Stimulated activated memory B cell treated with anti-CD40 and anti-IgM and Interleukin-4, amounts not matched to agents 10 μg/mL and 1 μg/mL and 100 μg/mL, for 72 hours (primary cell): ENCODE measurements at places on chromosomes 12 and 14.
A peak's percentile ranks its signal among the peaks of the same experiment; 100 is the strongest.

GRCh38 chr12:93682846-93683261, 5.7 kb downstream of the CRADD start:
- no peaks in the 10 kb centered on the region for H3K27me3 ChIP-seq
- no peak for ATAC-seq
- no peak overlapping the region for H3K27ac ChIP-seq
- peaks cover 29% of the 10 kb centered on the region for H3K36me3 ChIP-seq

GRCh38 chr12:130484221-130484620, 146.5 kb downstream of the PIWIL1 start:
- no peaks in the 10 kb centered on the region for H3K36me3 ChIP-seq
- no peak overlapping the region for H3K27ac ChIP-seq
- H3K27me3 ChIP-seq = peaks cover 9% of the 10 kb centered on the region
- ATAC-seq = no peak
- no peaks in the 10 kb centered on the region for H3K4me1 ChIP-seq

DNA sequence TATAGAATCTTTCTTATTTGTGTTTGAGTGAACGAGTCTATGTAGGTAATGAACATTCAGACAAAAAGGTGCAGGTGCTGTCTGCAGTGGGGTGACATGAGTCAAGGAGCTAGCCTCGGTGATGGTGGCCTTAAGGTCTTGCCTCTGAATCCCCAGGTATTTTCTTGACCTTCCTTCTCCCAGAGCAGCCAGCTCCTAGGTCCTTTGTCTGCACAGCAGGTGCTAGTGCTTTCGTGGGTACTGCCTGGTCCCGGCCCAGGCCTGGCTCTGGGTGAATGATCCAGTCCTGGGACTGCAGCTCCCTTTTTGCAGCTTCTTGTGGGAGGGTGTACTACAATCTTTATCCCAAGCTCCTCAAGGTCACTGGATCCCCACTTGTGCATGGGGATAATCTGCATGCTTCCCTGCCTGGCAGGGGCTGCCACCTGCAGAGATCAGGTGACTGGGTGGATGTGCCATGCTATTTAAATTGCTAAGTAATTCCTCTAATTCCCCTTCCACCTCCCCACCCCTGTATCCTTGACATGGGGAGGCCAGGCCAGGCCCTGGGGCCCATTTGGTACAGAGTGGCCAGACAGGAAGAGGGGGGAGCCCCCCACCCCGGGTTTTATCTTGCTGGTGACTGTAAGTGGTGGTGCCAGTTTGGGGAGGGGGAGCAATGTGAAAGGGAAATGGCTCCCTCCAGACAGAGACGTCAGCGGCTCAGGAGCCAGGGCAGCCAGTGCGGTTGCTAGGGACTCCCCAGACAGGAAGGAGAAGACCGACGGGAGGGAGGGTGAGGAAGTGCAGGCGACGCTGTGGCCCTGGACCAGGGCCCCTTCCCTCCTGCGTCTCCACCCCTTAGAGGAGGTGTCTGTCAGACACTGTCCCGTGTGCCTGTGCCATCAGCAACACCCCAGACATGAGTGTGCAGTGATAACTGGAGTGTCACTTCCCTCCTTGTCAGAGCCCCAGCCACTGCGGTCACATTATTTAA, 6.7 kb downstream of the VASH1 start:
- ATAC-seq = peak; percentile 94
- no peaks in the 10 kb centered on the region for H3K36me3 ChIP-seq

DNA sequence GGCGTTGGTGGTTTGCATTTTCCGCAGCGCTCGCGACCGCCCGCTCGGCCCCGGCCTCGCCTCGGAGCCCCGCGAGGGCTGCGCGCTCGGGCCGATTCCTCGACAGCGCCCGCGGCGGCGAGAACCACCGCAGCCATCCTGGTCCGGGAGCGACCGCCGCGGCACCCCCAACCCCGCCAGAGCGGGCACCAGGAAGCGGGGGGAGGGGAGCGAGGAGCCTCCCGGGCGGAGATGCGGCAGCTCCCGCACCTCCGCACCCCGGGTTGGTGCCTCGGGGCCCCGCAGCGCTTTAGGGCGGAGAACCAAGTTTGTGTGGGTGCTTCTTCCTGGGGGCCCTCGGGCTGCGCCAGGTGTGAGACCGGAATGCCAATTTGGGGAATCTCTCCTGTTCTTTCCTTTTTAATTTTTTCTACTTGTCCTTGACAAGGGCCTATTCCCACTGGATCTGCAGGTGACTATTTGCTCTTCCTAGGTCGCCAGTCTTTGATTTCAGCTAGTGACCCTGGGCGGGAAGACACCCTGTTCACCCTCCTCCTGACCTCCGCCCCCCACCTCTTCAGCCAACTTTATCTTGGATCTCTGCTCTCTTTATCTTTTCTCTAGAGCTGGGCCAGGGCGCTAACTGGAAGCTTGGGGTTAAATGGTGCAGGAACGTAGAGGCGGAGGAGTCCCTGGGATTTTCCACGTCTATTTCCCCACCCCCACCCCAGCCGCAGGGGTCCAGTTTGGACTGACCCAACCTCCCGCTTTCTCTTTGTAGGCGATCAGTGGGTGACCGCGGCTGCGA, at the start of gene SOCS2:
SOCS2 (plus strand) TSS at position 751 of the 787 bp plus-strand sequence. CDS start 223 bp downstream, outside the sequence.
- H3K27me3 ChIP-seq = peaks cover 33% of the 10 kb centered on the region
- ATAC-seq = no peak
- H3K36me3 ChIP-seq = no peaks in the 10 kb centered on the region
- H3K27ac ChIP-seq = peak within 1 kb of the TSS; percentile 55
- H3K4me1 ChIP-seq = peaks cover 26% of the 10 kb centered on the region

- H3K36me3 ChIP-seq = no peaks in the 10 kb centered on the region
- peaks cover 63% of the 10 kb centered on the region for H3K27me3 ChIP-seq
- peak; percentile 49 for ATAC-seq
- peaks cover 21% of the 10 kb centered on the region for H3K4me1 ChIP-seq
- H3K4me3 ChIP-seq = peak within 1 kb of the TSS; percentile 52
Measured at GRCh38 chr14:95713596-95714371, at the start of gene TCL1A. Gene TCL1A (minus strand): TSS chr14:95714125. CDS start chr14:95714066, 59 bp downstream.

- H3K27ac ChIP-seq = no peak overlapping the region
- ATAC-seq = no peak
- no peak overlapping the region for H3K4me3 ChIP-seq
- no peaks in the 10 kb centered on the region for H3K27me3 ChIP-seq
Measured at GRCh38 chr12:92899386-92900001, 29.6 kb downstream of the EEA1 start.

DNA sequence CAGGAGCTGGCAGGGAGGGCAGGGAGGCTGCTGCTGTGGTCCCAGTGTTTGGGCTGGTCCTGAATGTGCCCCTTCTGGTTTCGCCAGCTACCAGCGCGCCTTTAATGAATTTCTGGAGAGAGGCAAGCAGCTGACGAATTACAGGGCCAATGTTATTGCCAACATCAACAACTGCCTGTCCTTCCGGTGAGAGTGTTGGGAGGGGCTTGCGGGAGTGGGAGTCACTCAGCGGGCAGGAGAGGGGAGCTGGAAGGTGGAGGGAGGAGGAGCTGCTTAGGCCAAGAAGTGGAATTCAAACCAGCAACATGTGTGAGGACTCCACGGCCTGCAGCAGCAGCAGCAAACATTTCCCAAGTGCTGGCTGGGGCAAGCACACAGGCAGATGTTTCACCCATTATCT, 7.7 kb downstream of the TNFAIP2 start:
- H3K4me3 ChIP-seq = no peak overlapping the region
- H3K36me3 ChIP-seq = peaks cover 6% of the 10 kb centered on the region
- H3K27ac ChIP-seq = no peak overlapping the region
- peaks cover 18% of the 10 kb centered on the region for H3K27me3 ChIP-seq
- no peaks in the 10 kb centered on the region for H3K4me1 ChIP-seq

DNA sequence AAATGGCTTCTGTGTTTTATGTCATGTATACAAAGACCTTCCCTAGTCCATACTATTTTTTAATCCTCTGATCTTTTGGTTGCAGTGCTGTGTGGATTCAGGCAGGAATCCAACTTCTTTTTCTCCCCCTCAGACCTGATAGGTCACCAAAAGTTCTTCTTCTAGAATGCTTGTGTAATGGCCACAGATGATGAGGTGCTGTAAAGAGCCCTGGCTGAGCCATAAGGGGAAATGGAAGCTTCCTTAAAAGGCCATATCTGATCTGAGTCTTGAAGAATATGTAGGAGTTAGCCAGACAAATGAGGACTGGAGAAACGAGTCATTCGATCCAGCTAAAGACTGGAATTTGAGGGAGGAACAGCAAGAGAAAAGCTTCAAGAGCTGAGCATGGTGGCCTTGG, 353.9 kb downstream of the PCNX1 start:
- no peak overlapping the region for H3K27ac ChIP-seq
- H3K4me3 ChIP-seq = no peak overlapping the region
- ATAC-seq = no peak
- H3K27me3 ChIP-seq = no peaks in the 10 kb centered on the region
- no peaks in the 10 kb centered on the region for H3K4me1 ChIP-seq

GRCh38 chr14:71202881-71203280, 295.6 kb downstream of the PCNX1 start:
- ATAC-seq = no peak
- H3K27me3 ChIP-seq = peaks cover 6% of the 10 kb centered on the region
- H3K27ac ChIP-seq = no peak overlapping the region
- H3K36me3 ChIP-seq = no peaks in the 10 kb centered on the region

DNA sequence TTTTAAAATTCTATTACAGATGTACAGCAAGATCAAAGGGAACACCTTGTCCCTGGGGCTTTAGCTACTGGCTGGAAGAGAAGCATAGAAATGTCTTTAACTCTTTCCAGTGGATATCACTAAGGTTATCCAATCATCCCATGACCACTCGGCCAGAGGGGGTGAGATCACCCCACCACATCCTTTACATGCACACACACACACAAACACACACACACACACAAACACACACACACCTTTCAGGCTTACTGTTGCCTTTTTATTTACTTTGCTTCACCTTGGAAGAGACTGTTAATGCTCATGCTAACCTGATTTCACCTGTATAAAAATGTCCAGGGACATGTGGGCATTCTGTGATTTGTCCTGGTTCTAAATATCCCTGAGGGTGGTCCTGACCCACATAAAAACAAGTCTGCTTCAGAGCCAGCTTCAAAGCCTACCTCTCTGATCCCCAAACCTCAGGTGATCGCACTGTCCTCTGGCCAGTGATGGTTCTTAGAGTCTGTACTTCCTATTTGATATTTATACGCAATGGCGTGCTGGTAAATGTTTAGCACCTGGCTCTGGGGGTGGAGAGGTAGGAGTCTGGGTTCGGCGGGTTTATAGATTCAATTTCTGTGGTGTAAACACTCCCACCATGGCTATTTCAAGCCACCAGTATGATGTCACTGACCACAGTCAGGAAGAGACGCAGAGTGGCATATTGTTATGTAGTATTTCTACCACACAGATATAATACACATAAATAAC, 166.1 kb upstream of the EEA1 start:
- peak overlapping the region; percentile 65 for H3K27ac ChIP-seq
- peak; percentile 88 for ATAC-seq
- no peaks in the 10 kb centered on the region for H3K27me3 ChIP-seq

GRCh38 chr14:56875104-56875675, 64.9 kb upstream of the OTX2 start:
- H3K27me3 ChIP-seq = peaks cover 10% of the 10 kb centered on the region
- H3K36me3 ChIP-seq = no peaks in the 10 kb centered on the region
- no peaks in the 10 kb centered on the region for H3K4me1 ChIP-seq
- no peak for ATAC-seq

- no peaks in the 10 kb centered on the region for H3K36me3 ChIP-seq
- no peak for ATAC-seq
- H3K27ac ChIP-seq = no peak overlapping the region
- H3K4me3 ChIP-seq = no peak overlapping the region
Measured at GRCh38 chr12:75087654-75088053, 122.0 kb downstream of the KCNC2 start.

- H3K36me3 ChIP-seq = no peaks in the 10 kb centered on the region
- ATAC-seq = no peak
- H3K27ac ChIP-seq = no peak overlapping the region
- peaks cover 80% of the 10 kb centered on the region for H3K27me3 ChIP-seq
Measured at GRCh38 chr12:131603106-131603938, 107.6 kb upstream of the SFSWAP start.

GRCh38 chr12:52230364-52231281, 2.4 kb upstream of the KRT7 start:
- H3K27ac ChIP-seq = no peak overlapping the region
- ATAC-seq = no peak
- H3K36me3 ChIP-seq = no peaks in the 10 kb centered on the region
- H3K4me3 ChIP-seq = no peak overlapping the region
- H3K27me3 ChIP-seq = peaks cover 74% of the 10 kb centered on the region
- H3K4me1 ChIP-seq = no peaks in the 10 kb centered on the region

DNA sequence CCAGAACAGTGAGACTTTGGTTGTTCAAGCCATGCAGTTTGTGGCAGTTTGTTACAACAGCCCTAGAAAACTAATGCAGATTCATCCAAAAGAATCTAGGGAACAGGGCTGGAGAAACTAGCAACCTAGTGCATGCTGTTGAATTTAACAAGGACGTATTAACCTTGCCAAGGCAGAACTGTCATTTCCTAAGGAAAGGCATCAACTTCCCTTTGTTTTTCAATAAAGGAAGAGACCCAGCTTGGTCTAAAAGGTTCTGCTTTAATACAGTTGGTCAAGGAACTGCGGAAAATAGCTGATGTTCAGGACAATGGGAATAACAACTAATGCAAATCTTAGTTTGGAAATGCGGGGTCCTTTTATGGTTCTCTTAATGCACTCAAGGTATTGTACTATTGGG, 11.5 kb downstream of the AK7 start:
- no peaks in the 10 kb centered on the region for H3K36me3 ChIP-seq
- no peak overlapping the region for H3K27ac ChIP-seq
- no peak overlapping the region for H3K4me3 ChIP-seq

GRCh38 chr12:81597928-81598604, 161.1 kb downstream of the PPFIA2 start:
- no peaks in the 10 kb centered on the region for H3K36me3 ChIP-seq
- H3K4me1 ChIP-seq = no peaks in the 10 kb centered on the region
- H3K27me3 ChIP-seq = no peaks in the 10 kb centered on the region
- no peak overlapping the region for H3K27ac ChIP-seq
- ATAC-seq = no peak

- no peak overlapping the region for H3K4me3 ChIP-seq
- no peaks in the 10 kb centered on the region for H3K36me3 ChIP-seq
- H3K27me3 ChIP-seq = no peaks in the 10 kb centered on the region
- no peak overlapping the region for H3K27ac ChIP-seq
Measured at GRCh38 chr12:27616356-27617142, 79.7 kb upstream of the REP15 start.

DNA sequence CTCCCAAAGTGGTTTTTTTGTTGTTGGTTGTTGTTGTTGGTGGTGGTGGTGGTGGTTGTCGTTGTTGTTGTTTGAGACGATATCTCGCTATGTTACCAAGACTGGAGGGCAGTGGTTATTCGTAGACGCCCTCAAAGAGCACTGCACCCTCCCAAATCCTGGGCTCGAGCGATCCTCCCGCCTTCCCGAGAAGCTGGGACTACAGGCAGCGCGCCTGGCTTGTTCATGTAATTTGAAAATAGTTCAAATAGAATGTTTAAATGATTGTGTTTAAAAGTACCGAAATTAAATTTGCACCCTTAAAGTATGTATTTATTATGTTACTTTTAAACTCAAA, 439 bp upstream of the ANAPC5 start:
- H3K4me1 ChIP-seq = peaks cover 24% of the 10 kb centered on the region
- peak overlapping the region; percentile 83 for H3K27ac ChIP-seq
- H3K36me3 ChIP-seq = no peaks in the 10 kb centered on the region
- ATAC-seq = peak; percentile 57
- H3K27me3 ChIP-seq = no peaks in the 10 kb centered on the region
